T-helper 17 cell (primary cell): ENCODE measurements at places on chromosomes 16 and 17. TPM values are rescaled to one million over a fixed set of nuclear protein-coding genes. Genes with fewer than 3 reads are reported as not detected.

TP53TG3B gene
- total RNA-seq = not detected

- H3K36me3 ChIP-seq = no peaks in the 10 kb centered on the region
- no peaks in the 10 kb centered on the region for H3K4me1 ChIP-seq
- no peak overlapping the region for H3K4me3 ChIP-seq
- no peak overlapping the region for H3K27ac ChIP-seq
- H3K27me3 ChIP-seq = no peaks in the 10 kb centered on the region
These were observed 959.1 kb downstream of the CDH11 start for GRCh38 chr16:64162613-64163375.

- peaks cover 6% of the 10 kb centered on the region for H3K36me3 ChIP-seq
- H3K4me1 ChIP-seq = peaks cover 6% of the 10 kb centered on the region
- DNase-seq = no peak
- H3K4me3 ChIP-seq = peak overlapping the region; percentile 81
- H3K27ac ChIP-seq = no peak overlapping the region
- H3K27me3 ChIP-seq = peaks cover 68% of the 10 kb centered on the region
These were observed 34.8 kb upstream of the NDRG4 start for GRCh38 chr16:58464916-58465731.

SLC26A11 gene
- 57.0 TPM for total RNA-seq

DNA sequence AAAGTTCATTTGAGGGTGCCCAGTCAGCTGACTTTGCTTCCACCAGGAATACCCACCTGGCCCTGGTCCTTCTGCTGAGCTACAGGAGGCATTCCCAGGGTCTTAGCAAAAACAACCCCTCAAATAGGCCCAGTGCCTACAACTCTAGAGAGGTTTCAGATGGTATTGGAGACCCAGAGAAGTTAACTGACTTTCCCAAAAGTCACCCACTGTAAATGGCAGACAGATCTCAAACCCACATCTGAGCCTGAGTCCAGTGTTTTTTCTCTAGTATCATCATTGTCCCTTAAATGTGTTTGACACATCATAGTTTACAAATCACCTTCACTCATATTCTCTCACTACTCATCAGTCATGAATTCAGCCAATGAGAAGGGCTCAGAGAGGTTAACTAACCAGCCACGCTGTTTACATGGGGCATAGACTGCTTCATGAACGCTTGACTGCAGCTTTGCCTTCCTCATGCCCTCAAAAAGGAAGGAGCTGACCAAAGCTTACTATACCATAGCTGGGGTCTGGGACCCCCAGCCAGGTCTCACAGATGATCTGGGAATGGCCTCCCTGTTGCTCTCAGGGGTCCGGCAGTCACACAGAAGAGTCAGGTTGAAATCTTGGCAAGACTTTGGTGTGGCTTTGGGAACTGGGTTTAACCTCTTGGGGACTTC lies 3.7 kb downstream of the PHOSPHO1 start:
- H3K4me1 ChIP-seq = peaks cover 28% of the 10 kb centered on the region
- H3K27ac ChIP-seq = no peak overlapping the region
- H3K27me3 ChIP-seq = no peaks in the 10 kb centered on the region
- no peak overlapping the region for H3K4me3 ChIP-seq
- DNase-seq = no peak

DNA sequence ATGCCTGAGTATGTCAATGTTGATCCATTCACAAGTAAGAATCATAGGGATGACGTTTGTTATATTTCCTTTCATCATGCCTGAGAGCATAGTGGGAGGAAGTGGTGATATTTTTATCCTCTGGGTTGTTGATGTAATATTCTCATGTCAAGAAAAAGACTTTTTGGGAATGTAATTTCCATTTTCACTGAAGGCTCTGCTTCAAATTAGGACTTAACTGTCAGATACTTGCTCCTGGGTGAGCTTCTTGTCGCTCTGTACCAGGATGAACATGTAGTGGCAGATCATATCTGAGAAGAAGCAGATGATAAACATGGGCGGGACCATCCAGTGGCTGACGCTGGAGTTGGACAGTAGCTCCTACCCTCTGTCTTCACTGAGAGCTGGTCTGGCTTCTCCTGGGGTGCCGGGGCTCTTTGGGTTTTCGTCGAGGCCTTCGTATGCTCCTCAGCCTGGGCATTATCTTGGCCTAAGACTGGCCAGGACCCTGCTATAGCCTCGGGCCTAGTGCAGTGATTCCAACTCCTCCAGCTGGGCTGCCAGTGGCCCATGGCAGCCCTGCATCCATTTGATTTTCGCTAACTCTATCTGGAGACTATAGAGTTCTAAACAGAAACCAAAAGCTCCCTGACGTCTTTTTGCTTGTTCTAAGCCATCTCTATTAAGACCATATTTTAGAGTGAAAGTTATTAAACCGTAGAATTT lies 19.7 kb downstream of the CYB5B start:
- peaks cover 15% of the 10 kb centered on the region for H3K4me1 ChIP-seq
- no peaks in the 10 kb centered on the region for H3K27me3 ChIP-seq
- DNase-seq = no peak
- H3K4me3 ChIP-seq = peak overlapping the region; percentile 81

DNA sequence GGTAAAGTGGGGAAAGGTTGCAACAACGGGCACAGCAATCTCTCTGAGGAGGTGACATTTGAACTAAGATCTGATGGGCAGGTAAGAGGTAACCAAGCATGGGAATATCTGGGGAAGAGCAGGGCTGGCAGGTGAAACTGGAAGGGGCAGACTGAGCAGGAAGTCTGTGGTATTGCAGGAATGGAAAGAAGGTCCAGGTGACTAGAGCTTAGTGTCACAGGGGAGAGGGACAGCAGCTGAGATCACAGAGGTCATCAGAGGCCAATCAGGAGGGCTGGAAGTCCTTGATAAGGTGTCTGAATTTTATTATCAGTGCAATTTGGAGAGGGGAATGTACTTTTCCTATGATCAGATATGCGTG lies 73.3 kb upstream of the DHX40 start:
- DNase-seq = no peak
- H3K4me1 ChIP-seq = peaks cover 11% of the 10 kb centered on the region
- H3K36me3 ChIP-seq = peaks cover 6% of the 10 kb centered on the region
- H3K27me3 ChIP-seq = peaks cover 41% of the 10 kb centered on the region

DNA sequence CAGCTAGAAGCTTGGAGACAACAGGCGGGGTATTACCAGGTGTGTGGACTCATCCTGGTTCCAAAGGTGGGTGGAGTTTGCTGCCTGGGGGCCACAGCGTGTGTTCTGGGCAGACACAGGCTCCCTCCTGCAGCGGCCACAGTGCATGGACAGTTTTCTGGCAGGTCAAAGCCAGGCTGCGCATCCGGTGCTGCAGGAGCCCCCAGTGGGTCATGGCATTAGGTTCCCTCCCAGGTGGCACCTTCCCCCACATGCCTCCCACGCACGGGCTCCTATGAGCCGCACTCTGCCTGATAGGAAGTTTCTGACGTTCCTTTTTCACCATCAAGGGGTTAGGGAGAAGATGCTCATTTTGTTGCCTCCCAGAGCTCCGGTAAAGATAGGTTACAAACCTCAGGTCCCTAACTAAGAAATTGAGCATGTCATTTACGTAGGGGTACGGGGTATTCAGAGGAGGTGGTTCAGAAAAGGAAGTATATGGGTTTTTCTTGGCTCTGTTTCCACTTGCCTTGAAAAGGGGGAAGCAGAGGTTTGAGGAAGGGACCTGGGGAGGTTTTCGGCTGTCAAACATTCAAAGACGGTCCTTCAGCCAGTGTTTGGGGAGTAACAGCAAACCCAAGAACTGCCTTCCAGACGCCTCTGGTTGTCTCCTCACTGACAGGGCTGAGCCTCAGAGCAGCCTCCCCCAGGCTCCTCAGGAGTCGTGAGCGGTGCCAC lies 32.7 kb upstream of the NAT9 start:
- H3K4me1 ChIP-seq = peaks cover 15% of the 10 kb centered on the region
- H3K27ac ChIP-seq = no peak overlapping the region
- no peak for DNase-seq
- no peak overlapping the region for H3K4me3 ChIP-seq

DNA sequence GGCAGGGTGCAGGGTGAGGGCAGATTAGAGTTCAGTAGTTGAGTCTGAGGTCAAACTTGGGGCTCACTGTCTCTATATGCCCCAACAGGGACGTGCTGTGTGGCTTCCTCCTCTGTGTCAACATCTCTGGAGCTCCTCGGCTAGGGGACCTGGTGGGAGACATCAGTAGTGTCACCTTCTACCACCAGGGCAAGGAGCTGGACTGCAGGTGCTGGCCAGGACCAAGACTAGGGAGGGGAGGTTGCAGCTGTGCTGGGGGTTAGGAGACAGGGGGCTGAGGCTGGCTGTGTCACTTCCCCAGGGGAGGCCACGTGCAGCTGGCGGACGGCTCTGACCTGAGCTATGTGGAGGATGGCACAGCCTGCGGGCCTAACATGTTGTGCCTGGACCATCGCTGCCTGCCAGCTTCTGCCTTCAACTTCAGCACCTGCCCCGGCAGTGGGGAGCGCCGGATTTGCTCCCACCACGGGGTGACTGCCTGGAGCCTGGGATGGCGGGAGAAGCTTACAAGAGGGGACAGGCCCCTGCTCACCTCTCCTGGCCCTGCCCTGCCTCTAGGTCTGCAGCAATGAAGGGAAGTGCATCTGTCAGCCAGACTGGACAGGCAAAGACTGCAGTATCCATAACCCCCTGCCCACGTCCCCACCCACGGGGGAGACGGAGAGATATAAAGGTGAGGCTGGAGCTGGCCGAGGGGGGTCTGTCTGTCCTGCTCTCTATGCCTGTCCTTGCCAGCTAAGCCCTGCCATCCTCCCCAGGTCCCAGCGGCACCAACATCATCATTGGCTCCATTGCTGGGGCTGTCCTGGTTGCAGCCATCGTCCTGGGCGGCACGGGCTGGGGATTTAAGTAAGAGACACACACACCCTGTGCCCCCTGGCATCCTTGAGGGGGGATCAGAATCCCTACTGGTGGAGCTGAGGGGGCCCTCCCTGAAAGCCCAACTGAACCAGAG lies 18.9 kb downstream of the ADAM11 start:
- no peaks in the 10 kb centered on the region for H3K27me3 ChIP-seq
- H3K4me3 ChIP-seq = peak overlapping the region; percentile 12
- DNase-seq = no peak
- H3K4me1 ChIP-seq = peaks cover 13% of the 10 kb centered on the region
- H3K27ac ChIP-seq = no peak overlapping the region
- H3K36me3 ChIP-seq = no peaks in the 10 kb centered on the region

DNA sequence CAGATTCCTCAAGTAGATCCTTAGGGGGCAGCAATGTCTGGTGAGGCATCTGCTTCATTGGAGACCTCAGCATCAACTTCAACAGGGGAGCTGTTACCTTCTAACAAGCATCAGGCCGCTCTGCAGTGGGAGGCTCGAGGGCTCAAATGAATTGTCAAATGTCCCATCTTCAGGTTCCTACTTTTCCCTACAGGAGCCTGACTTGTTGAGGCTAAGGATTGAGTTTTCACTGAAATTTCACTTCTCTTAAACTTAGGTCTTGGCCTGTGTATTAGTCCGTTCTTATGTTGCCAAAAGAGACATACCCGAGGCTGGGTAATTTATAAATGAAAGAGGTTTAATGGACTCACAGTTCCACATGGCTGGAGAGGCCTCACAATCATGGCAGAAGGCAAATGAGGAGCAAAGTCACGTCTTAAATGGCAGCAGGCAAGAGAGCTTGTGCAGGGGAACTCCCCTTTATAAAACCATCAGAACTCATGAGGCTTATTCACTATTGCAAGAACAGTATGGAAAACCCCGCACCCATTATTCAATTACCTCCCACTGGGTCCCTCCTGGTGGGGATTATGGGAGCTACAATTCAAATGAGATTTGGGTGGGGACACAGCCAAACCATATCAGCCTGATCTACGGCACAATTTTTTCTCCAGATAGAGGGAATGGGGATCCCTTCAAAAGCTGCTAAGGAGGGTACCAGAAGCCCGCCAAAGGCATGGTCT lies 5.1 kb upstream of the CD300LD start:
- peaks cover 15% of the 10 kb centered on the region for H3K4me1 ChIP-seq
- H3K27me3 ChIP-seq = peaks cover 65% of the 10 kb centered on the region
- no peak overlapping the region for H3K27ac ChIP-seq
- no peak for DNase-seq
- no peak overlapping the region for H3K4me3 ChIP-seq
- H3K36me3 ChIP-seq = peaks cover 5% of the 10 kb centered on the region

ERN1 gene
- total RNA-seq = 196 TPM

- peaks cover 52% of the 10 kb centered on the region for H3K4me1 ChIP-seq
- H3K27me3 ChIP-seq = no peaks in the 10 kb centered on the region
- no peak overlapping the region for H3K27ac ChIP-seq
- DNase-seq = no peak
- H3K4me3 ChIP-seq = no peak overlapping the region
These were observed 21.2 kb downstream of the ARHGAP17 start for GRCh38 chr16:24993722-24994686.

DNA sequence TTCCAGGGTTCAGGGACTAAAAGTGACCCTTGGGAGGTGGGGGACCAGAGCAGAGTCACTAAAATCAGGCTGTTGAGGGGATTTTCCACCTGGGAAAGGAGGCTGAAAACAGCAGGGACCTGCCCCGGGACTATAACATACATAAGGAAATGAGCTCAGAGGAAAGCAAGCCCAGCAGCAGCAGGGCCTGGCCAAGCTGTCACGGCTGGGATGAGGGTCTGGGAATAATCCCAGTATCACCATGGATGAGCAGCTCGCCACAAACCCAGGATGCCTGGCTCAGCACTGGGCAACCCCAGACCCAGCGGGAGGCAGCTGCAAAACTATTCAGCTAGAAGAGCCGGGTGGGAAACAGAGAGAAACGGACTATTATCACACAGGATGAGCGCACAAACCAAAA lies 72.4 kb downstream of the RPH3AL start:
- no peak for DNase-seq
- no peak overlapping the region for H3K27ac ChIP-seq
- no peaks in the 10 kb centered on the region for H3K4me1 ChIP-seq
- H3K4me3 ChIP-seq = no peak overlapping the region
- no peaks in the 10 kb centered on the region for H3K27me3 ChIP-seq

GRCh38 chr17:30995347-30995746 lies 24.5 kb downstream of the RNF135 start:
- H3K4me1 ChIP-seq = peaks cover 4% of the 10 kb centered on the region
- H3K27me3 ChIP-seq = no peaks in the 10 kb centered on the region
- no peak overlapping the region for H3K4me3 ChIP-seq
- H3K36me3 ChIP-seq = peaks cover 2% of the 10 kb centered on the region

KLHDC4 gene
- total RNA-seq = 67.7 TPM

DNA sequence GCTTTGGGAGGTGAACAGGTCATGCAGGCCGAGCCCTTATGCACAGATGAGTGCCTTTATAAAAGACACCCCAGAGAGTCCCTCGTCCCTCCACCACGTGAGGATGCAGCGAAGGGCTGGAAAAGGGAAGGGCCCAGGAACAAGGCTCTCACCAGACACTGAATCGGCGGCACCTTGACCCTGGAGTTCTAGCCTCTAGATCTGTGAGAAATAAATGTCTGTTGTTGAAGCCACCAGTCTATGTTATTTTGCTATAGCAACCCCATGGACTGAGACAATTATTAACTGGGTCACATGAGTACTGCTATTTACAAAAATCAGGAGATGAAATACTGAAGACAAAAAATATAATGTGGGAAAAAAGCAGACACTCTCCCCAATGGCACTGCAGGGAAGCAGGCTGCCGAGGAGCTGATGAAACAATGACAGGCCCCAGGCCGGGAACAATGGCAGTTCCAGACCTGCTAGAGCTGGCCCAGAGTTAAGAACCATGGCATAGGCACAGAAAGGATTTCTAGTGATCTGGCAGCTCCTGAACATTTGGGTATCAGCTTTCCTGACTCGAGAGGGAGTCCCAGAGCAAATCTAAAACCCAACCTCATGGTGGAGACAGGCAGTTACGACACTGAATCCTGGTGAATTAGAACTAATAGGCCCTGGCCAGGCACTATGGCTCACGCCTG lies 17.8 kb upstream of the GGA2 start:
- no peaks in the 10 kb centered on the region for H3K27me3 ChIP-seq
- H3K4me3 ChIP-seq = no peak overlapping the region
- no peak for DNase-seq

GRCh38 chr17:13085578-13085977 lies 67.8 kb upstream of the ELAC2 start:
- no peak overlapping the region for H3K4me3 ChIP-seq
- no peak overlapping the region for H3K27ac ChIP-seq
- DNase-seq = no peak
- no peaks in the 10 kb centered on the region for H3K36me3 ChIP-seq
- H3K4me1 ChIP-seq = peaks cover 3% of the 10 kb centered on the region
